ENCODE measurements at places on chromosomes 13 and 19.

- no peak for DNase-seq
These were observed 71.3 kb downstream of the DPF1 start for GRCh38 chr19:38152461-38153379.

GRCh38 chr13:46367617-46368327 is 19.3 kb downstream of the RUBCNL start:
- DNase-seq = no peak

GRCh38 chr13:107824635-107825034 is 390.7 kb downstream of the LIG4 start:
- DNase-seq = no peak

GRCh38 chr19:924553-925086 is 1.2 kb upstream of the ARID3A start:
- no peak for DNase-seq

DNA sequence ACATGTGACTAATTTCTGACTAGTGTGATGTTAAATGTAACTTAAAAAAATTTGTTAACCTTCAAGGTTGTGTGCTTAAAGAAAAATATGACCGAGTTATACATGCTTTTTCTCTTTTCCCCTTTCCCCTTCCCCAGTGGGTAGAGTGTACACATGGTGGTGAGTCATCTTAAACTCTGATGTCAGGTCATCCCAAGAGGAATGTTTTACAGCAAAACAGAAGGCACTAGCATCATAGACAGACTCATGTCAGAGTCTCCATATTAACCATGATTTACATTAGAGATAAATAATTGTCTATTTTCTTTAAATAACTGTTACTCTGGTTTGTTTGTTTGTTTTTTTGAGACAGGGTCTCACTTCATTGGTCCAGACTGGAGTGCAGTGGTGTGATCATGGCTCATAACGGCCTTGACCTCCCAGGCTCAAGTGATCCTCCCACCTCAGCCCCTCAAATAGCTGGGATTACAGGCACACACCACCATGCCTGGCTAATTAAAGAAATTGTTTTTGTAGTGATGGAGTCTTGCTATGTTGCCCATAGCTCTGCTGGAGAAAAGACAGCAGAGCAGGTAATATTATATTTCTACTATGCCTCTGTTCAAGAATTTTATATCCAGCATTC is 160.4 kb upstream of the PCDH9 start:
- no peak for DNase-seq

DNA sequence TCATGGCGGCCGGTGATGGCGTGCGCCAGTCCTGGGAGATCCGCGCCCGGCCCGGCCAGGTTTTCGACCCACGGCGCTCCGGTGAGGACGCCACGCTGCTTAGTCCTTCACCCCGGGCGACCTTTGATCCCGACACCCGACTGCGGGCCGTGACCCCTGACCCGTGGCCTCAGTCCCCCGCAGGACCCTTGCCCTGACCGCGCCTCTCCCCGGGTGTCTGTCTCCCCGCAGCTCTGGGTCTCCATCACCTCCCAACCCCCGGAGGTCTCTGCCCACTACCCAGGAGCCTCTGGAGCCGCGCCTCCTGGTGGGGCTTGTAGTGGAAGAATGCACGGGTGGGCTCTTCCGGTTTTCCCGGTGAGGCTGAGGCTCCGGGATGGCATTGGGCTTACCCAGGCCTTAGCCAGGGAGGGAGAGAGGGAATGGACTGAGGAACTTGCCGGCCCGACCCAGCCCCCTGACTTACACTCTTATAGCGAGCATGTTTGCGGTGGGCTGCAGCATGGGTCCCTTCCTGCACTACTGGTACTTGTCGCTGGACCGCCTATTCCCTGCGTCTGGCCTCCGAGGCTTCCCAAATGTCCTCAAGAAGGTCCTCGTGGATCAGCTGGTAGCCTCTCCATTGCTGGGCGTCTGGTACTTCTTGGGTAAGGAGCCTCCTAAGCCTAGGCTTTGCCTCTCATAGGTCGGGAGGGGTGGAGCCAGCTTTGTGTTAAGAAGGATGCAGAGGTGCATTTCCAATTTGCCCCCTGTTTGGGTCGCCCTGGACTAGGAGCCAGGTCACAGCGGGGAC is 566 bp downstream of the MPV17L2 start:
- DNase-seq = no peak

DNA sequence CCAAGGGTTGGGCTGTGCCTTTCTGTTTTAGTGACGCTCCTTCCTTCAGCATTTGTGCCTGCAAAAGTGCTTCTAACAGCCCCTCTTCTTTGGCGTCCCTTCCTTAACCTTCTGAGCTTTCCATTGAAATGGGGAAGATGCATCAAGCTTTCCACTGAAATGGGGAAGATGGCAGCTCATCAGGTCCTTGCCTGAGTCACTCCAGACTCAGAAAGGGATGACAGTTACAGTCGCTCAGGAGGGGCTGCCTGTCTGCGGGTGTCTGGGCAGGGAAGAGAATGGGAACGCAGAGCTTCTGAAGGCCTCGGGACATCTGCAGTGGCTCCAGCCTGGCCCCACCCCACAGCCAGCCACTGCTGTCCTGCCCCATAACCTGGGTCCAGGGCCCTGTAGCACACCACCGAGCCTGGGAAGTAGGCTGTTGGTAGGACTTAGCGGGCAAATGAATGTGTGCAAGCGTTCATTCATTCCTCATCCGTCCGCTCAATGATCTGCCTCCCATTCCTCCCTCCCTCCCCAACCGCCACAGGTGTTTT is 9.8 kb downstream of the AP1M1 start:
- DNase-seq = no peak

DNA sequence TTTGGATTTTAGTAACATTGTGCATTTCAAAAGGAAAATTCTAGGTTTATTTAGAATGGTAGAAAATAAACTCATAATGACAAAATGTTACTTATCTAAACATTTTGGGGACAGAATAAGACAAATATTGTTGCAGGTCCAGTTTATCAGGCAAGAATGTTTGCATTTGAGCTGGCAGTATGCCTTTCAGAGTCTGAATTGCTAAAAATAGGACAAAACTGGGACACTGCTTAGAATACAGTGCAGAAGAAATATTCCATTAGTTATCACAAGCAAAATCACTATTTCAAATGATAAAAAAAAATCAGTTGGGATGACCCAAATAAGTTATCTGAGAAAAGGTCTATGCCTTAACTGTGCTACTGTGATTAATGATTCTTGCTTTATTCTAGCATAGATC is 870.3 kb upstream of the MIR17HG start:
- DNase-seq = no peak

GRCh38 chr19:18895038-18895823 is 727 bp downstream of the CERS1 start:
- no peak for DNase-seq

- DNase-seq = no peak
These were observed 34.6 kb downstream of the PDCD5 start for GRCh38 chr19:32615569-32615968.

- DNase-seq = no peak
These were observed 44.7 kb downstream of the CARS2 start for GRCh38 chr13:110661256-110661655.

DNA sequence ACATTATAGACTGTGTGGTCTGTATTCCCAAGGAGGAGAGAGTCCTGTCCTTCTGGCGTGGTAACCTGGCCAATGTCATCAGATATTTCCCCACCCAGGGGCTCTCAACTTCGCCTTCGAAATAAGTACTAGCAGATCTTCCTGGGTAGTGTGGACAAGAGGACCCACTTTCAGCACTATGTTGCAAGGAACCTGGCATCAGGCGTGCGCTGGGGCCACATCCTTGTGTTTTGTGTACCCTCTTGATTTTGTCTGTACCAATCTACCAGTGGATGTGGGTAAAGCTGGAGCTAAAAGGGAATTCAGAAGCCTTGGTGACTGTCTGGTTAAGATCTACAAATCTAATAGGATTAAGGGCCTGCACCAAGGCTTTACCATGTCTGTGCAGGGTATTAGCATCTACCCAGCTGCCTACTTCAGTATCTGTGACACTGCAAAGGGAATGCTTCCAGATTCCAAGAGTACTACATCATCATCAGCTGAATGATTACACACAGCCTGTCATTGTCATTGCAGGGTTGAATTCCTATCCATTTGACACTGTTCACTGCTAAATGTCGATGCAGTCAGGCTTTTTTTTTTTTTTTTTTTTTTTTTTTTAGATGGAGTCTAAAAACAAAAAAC is 148.0 kb downstream of the PRR20E start:
- no peak for DNase-seq

GRCh38 chr13:41418027-41418426 is 39.3 kb upstream of the RGCC start:
- DNase-seq = no peak

- DNase-seq = no peak
These were observed 2.1 kb downstream of the UNC13A start for GRCh38 chr19:17686023-17686521.

DNA sequence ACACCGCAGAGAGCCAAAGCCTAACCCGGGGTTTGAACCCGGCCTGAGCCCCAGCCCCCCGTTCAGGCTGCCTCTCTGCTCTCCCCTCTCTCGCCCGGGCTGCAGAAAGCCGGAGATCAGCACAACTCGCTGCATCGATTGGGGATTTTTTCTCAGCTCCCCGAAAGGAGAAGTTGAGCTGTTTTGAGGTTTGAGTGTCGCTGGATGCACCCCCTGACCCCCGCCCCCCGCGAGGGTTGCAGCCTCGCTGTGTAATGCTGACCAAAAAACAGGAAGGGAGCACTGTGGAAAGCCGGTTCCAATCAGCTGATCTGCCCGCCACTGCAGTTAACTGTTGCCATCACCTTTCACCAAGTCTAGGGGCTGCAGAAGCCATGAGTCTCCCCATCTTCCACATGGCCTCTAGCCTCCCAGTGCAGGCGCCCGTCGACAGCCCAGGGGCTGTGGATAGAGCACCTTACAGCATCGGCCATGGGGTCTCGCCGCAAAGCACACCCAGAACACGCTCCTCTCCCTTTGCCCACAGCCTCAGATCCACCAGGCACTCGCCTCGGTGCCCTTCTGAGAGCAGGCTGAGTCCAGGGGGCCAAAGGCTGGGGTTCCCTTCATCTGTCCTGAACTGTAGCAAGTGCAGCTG is 34.5 kb downstream of the MYO9B start:
- DNase-seq = no peak

DNA sequence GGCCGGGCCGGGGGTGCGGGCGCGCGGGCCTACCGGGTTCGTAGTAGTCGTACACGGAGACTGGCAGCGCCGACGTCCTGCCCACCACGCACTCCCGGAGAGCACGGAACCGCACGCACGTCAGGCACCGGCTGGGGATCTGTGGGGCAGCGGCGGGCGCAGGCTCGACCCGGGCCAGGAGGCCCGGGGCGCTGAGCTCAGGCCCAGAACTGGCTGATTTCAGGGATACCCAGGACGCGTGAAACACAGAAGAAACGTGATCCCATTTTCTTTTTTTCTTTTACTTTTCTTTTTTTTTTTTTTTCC is 9.0 kb downstream of the F2RL3 start:
- DNase-seq = no peak

Data from activated naive CD8-positive, alpha-beta T cell treated with anti-CD3 and anti-CD28 coated beads, Interleukin-2, amount 50 U/mL, for 16 hours (primary cell).